ENCODE measurements at places on chromosomes 2 and 18.

GRCh38 chr2:18651842-18652774 is 62.7 kb upstream of the NT5C1B start:
- DNase-seq = no peak

DNA sequence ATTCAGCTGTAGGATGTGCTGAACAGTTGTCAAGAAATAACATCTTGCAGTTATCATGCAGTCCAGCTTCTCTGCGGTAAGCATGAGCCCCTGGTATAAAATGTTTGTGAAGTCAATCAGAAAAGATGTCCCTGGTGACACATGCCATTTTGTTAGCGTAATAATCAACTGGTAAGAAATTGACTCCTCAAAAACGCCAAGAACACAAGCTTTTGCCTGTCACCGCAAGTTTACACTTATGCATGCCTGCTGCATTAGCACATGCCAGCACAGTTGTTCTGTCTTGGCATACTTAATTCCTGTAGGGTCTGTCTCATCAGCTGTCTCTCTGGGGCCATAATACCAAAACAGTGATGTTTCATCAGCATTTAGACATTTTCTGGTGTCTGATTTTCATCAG is 524.8 kb upstream of the DSEL start:
- no peak for DNase-seq

GRCh38 chr18:26922313-26922712 is 56.8 kb upstream of the AQP4 start:
- no peak for DNase-seq

GRCh38 chr2:152012697-152013096 is 86.1 kb downstream of the CACNB4 start:
- no peak for DNase-seq

DNA sequence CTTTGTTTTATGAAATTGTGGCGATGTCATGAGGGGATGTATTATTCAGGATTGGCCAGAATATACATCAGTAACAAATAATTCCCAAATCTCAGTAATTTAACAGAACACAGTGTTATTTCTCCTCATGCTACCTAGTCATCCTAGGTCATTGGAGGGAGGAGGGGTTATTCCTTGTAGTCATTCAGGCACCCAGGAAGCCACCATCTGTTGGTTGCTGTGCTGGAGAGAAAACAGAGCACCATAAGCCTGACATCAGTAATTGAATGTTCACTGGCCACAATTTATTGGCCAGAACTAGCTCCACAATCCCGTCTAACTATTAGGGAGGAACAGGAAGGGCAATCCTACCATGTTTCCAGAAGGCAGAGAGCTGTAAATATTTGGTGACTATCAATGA is 303.5 kb upstream of the CELF4 start:
- DNase-seq = no peak

- no peak for DNase-seq
Measured at GRCh38 chr2:197071213-197071612, 144.7 kb upstream of the PGAP1 start.

GRCh38 chr2:22355816-22356433 is 1029.1 kb upstream of the KLHL29 start:
- no peak for DNase-seq

GRCh38 chr18:38221476-38222100 is 656.0 kb upstream of the CELF4 start:
- no peak for DNase-seq

- no peak for DNase-seq
Measured at GRCh38 chr2:37300578-37300977, 24.1 kb downstream of the PRKD3 start.

GRCh38 chr18:76251691-76252090 is 243.4 kb downstream of the ZNF516 start:
- no peak for DNase-seq

- DNase-seq = no peak
Measured at GRCh38 chr2:190545093-190545492, 10.6 kb upstream of the NEMP2 start.

DNA sequence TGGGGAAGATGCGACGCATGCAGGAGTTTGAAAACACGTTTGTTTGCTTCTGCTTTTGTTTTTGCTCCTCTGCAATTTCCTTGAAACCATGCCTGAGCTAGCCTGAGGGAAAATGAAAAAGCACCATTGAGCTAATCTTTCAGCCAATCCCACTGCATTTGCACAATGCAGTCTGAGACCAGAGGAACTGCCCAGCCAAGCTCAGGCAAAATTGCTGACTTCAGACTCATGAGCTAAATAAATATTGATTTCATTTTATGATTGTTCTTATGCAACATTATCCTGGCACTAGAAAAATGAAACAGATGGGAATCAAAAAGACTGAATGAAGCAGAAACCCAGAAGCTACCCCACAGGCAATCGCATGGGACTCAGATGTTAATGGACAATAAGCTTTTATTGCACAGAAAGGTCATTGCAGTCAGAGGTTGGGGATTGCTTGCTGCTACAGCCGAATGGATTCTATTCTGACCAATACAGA is 37.0 kb downstream of the TPRKB start:
- no peak for DNase-seq

GRCh38 chr18:57780706-57781347 is 22.3 kb downstream of the ATP8B1 start:
- DNase-seq = no peak

DNA sequence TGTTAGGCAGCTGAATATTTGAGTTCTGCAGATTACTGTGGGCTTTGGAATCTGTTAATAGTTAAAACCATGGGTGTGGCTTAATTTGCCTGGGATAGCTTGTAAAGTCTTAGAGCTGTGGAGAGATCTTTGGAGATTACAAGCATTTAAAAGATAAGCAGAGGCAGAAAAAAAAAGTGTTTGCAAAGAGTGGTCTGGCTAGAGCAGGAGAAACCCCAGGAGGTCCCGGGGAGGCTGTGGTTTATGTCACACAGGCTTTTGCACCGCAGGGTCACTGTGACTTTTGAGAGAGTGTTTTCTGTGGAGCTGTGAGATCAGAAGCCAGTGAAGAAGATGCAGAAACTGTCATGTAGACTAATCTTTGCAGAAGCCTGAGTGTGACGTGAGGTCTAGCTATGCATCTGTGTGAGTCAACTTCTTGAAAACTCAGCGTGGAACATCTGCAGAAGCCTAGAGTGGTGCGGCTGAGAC is 49.0 kb downstream of the SETBP1 start:
- DNase-seq = no peak

DNA sequence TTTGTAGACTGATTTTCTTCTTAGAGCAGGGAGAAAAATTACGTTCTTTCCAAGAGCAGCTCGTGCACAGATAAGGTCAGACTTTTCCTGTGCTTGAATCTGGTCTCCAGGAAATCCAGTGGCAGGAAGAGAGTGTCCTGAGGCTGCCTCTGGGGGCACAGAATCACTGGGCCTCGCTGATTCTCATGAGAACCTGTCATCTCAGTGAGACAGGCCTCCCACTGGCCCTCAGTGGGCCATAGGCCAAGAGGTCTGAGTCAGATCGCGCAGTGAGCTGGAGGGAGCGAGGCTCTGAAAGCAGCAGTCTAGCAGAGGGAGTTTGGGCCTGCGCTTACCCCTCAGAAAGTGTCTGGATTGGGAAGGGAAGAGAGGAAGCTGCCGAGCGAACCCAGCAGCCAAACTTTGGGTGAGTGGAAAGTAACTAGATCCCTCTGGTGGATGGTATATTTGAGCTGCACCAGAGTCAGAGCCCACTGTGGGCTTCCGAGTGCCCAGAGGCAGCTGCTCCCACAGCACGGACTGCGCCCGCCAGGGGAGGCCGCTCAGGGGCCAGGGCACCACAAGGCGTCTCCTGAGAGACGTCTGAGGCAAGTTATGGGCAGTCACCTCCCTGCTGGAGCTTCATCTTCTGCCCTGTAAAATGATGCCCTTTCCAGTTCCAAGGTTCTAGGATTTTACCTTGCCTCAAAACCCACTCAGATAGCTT is 8.2 kb downstream of the GDF7 start:
- DNase-seq = peak; percentile 80

DNA sequence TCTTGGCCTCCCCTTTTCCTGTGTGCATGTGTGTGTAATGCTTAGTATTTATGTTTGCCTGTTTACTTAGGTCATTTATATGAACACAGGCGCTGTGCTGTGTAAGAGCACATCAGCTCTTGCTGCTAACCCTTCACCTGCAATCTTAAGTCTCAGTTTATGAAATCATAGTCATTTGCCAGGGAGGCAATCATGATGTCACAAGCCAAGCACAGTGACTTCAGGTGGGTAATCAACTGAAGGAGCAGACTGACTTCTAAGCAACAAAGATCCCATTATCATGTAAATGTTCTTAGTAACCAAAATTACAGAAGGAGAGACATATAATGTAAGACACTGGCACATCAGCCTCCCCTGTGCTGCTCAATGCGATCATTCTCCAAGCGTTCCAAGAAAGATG is 386.3 kb upstream of the MEIS1 start:
- no peak for DNase-seq

DNA sequence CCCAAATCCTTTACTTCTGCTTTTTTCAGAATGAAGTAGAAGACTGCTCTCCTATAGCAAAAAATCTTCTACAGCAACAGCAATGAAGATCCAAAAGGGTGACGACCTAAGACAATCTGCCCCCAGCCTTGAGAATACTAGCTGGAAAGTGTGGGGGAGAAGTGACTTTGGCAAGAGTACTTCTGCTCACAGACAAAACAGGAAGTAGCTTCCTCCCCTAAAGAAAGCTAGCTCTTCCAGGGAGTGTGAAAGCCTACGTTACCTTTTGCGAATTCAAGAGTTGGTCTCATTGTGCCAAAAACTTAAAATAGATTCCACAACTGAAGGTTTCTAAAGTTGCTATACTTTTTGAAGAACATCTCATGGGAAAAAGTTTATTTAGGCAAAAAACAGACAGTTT is 1069.2 kb upstream of the CHAC2 start:
- DNase-seq = no peak
